ENCODE measurements at places on chromosomes 3 and 15. TPM values are rescaled to one million over a fixed set of nuclear protein-coding genes. Genes with fewer than 3 reads are reported as not detected.

- H3K27ac ChIP-seq = no peak overlapping the region
- no peak overlapping the region for H3K4me3 ChIP-seq
- no peaks in the 10 kb centered on the region for H3K36me3 ChIP-seq
- DNase-seq = no peak
Measured at GRCh38 chr3:178950676-178951075, 120.9 kb downstream of the ZMAT3 start.

- DNase-seq = no peak
- no peak overlapping the region for H3K4me3 ChIP-seq
- no peak overlapping the region for H3K27ac ChIP-seq
- no peaks in the 10 kb centered on the region for H3K36me3 ChIP-seq
Measured at GRCh38 chr15:85773970-85774369, 20.8 kb downstream of the KLHL25 start.

GRCh38 chr15:57114070-57114469 lies 195.6 kb downstream of the TCF12 start:
- no peaks in the 10 kb centered on the region for H3K27me3 ChIP-seq
- DNase-seq = no peak
- no peak overlapping the region for H3K4me3 ChIP-seq
- H3K4me1 ChIP-seq = no peaks in the 10 kb centered on the region
- no peaks in the 10 kb centered on the region for H3K36me3 ChIP-seq

DNA sequence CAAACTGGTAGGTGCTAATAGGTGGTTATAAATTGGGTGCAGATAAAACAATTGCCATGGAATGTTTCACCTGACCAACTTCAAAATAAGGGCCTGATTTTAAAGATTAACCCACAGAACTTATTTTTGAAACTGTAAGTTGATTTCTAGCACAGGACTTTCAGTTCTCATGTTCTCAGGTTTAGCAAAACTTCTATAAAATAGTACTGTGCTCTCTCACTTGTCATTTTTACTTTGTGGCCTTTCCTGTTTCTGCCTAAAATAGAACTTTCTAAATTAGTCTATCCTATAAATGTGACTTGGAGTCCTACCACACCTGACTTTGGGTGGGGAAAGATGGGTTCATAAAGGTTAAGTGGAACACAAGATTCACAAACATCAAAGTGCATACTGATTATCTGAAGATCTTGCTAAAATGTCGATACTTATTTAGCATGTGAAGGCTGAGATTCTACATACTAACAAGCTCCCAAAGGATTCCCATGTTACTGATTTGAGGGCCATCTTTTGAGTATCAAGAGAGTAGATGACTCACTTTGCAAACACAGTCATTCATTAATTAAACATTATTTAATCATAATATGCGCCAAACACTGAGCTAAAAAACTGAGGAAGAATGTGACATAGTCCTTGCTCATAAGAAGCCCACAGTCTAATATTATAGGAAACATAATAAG lies 38.6 kb downstream of the BTLA start:
- no peak overlapping the region for H3K27ac ChIP-seq
- H3K4me3 ChIP-seq = no peak overlapping the region
- no peaks in the 10 kb centered on the region for H3K36me3 ChIP-seq
- no peak for DNase-seq
- H3K4me1 ChIP-seq = no peaks in the 10 kb centered on the region

DNA sequence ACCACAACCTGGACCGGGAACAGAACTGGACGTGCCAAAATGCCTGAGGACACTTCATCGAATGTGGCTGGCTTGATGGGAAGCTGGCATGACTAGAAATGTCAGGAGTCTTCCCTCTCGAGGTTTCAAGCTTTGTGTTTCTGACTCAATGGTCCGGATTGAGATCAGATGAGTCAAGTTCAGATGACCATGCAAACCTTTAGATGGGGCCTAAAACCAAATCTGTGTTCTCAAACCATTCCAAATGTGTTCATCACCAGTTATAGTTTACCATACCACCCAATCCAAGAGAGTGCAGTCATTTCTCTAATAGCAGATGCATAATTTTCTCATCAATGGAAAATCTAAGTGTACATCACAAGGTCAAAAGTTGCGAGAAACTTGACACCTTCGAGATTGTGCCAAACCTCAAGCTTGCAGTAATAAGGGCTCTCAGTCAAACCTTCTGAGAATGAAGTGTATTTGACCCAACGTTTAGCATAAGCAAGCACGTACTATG lies 369.1 kb downstream of the RORA start:
- H3K4me3 ChIP-seq = no peak overlapping the region
- H3K27ac ChIP-seq = no peak overlapping the region
- H3K36me3 ChIP-seq = no peaks in the 10 kb centered on the region

DNA sequence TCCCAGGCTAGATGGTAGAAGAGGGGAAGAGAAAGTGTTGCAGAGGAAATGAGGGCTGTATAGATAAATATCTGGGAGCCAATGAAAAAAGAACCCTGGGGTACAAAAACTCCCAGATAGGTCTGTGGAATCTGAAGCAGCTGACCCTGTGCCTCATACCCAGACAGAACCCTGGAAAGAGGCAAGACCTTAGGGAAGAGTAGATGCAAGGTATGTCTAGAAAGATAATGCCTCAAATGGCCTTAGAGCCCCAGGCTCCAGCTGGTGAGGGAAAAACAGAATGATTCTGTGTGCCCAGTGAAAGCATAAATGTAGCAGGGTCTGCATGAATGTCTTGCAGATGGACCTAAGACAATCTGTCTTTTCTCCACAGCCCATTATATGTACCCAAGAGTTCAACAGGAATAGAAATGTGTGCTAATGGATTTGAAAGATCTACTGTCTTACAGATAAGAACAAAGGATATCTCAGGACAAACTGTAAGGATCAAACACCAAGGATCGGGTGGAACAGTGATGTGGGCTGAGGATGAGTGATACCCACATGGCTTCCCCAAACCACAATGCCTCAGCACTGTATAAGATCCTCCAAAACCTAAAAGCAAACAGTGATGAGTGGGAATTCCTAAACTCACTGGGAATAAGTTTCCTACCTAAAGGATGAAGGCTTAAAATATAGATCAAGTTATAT lies 58.8 kb downstream of the NCEH1 start:
- no peak overlapping the region for H3K4me3 ChIP-seq
- H3K4me1 ChIP-seq = peaks cover 10% of the 10 kb centered on the region
- H3K27ac ChIP-seq = no peak overlapping the region
- H3K27me3 ChIP-seq = no peaks in the 10 kb centered on the region
- DNase-seq = no peak

DNA sequence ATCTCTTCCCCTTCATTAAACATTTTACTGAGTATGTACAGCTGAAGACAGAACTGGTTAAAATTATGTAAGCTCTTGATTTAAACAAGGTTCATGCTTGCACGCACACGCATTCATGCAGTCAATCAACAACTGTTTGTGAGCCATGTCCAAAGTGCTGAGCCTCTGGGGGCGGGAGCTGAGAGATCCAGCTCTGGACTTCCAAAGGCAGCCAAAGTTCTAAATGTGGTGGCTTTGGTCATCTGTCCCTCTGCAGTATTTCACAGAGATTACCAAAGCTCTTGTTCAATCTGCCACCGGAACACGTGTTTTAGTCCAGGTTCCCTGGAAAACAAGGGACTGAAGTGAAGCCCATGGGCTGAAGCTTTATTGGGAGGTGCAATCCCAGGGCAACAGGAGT lies 52.4 kb upstream of the SNRPA1 start:
- H3K36me3 ChIP-seq = no peaks in the 10 kb centered on the region
- DNase-seq = no peak
- peaks cover 9% of the 10 kb centered on the region for H3K4me1 ChIP-seq
- no peak overlapping the region for H3K27ac ChIP-seq
- no peaks in the 10 kb centered on the region for H3K27me3 ChIP-seq
- H3K4me3 ChIP-seq = no peak overlapping the region

DNA sequence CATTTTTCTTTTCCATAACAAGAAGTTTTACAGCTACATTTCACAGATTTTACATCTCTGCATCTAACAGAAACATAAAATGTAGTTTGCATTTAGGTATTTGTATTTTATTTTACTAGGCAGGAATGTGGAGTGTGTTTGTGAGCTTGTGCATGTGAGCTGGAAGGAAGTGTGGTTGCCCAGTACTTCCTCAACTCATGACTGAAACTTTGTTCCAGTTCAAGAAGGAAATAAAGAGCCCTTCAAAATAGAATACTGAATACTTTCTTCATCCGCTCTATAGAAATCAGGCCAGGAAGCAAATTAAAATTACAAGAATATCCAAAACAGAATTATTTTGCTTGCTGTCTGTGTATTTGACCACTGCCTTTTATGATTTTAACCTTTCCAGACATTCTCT lies 81.3 kb downstream of the CHL1 start:
- no peaks in the 10 kb centered on the region for H3K27me3 ChIP-seq
- H3K36me3 ChIP-seq = no peaks in the 10 kb centered on the region
- H3K4me3 ChIP-seq = no peak overlapping the region
- DNase-seq = no peak
- H3K4me1 ChIP-seq = no peaks in the 10 kb centered on the region
- H3K27ac ChIP-seq = no peak overlapping the region

GRCh38 chr15:100667405-100668347 lies 65.3 kb downstream of the ASB7 start:
- no peak overlapping the region for H3K27ac ChIP-seq
- no peak overlapping the region for H3K4me3 ChIP-seq
- no peaks in the 10 kb centered on the region for H3K36me3 ChIP-seq
- H3K4me1 ChIP-seq = no peaks in the 10 kb centered on the region
- no peaks in the 10 kb centered on the region for H3K27me3 ChIP-seq
- no peak for DNase-seq

DNA sequence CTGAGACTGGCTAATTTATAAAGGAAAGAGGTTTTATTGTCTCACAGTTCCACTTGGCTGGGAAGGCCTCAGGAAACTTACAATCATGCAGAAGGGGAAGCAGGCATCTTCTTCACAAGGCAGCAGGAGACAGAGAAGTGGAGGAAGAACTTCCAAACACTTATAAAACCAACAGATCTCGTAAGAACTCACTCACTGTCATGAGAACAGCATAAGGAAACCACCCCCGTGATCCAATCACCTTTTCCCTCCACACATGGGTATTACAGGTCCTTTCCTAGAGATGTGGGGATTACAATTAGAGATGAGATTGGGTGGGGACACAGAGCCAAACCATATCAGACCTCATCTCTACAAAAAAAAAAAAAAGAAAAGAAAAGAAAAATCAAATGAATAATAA lies 25.7 kb downstream of the CGGBP1 start:
- DNase-seq = no peak
- H3K4me3 ChIP-seq = no peak overlapping the region
- no peaks in the 10 kb centered on the region for H3K36me3 ChIP-seq
- H3K27me3 ChIP-seq = no peaks in the 10 kb centered on the region

DNA sequence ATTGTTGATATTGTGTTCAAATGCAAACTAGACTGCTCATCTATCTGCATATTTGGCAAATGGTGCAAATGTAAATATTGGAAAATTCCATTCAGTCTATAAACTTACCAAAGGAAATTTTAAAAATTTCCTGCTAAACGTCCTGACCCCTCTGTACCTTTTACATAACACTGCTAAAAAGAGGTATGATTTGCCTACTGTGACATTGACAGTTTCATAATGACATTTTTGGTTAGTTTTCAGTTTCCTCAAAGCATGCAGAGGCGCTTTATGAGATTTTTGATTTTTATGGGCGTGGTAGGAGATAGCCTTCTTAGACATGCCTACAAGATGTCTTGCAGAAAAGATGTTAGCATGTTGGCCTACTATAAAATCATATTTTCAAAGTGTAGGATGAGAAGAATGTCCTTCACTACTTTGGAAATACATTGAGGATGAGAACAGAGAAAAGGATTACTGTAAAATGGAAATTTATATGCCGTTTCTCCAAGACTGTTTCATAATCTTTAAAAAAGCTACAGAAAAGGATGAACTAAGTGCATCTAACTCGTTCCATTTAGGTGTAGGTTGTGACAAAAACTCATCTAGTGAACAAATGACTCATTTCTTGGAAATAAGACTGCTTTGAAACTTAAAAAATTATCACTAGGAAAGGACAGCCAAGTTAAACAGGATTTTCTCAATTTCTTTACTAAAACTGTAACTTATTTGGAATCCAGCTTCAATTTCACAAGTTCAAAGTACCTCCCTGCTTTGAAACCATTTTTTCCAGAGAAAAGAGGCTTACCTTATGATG lies 14.5 kb upstream of the ISLR start:
- no peak overlapping the region for H3K4me3 ChIP-seq
- H3K27ac ChIP-seq = no peak overlapping the region
- DNase-seq = no peak
- no peaks in the 10 kb centered on the region for H3K36me3 ChIP-seq
- H3K27me3 ChIP-seq = peaks cover 5% of the 10 kb centered on the region

The SLC35G2 gene
- total RNA-seq = 2.5 TPM

The SOX14 gene
- total RNA-seq = not detected

The GOLGA8M gene
- total RNA-seq = 1.4 TPM

The TMEM158 gene
- total RNA-seq = 1.3 TPM

The CDHR4 gene
- total RNA-seq = not detected

Data from pancreas (tissue), 10 donors.